Cortex of kidney (tissue), 1 donor: ENCODE measurements at places on chromosomes 2 and 18.

- DNase-seq = no peak
Observed at GRCh38 chr18:63648241-63648640, 4.2 kb upstream of the SERPINB4 start.

DNA sequence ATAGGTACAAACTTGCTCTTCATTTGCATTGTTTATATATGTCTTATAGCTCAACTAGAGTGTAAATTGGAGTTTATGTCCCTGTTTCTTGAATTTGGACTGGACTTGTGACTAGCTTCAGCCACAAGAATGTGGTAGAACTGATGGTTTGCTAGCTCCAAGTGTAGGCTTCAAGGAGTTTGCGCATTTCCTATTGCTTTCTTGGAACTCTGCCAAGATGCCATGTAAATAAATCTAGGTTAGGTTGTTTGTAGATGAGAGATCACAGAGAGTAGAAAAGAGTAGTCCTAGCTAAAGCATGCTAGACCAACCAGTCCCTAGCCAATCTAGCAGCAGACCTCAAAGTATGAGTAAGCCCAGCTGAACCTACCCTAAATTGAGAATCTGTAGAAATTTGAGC is 183.0 kb upstream of the CYP26B1 start:
- no peak for DNase-seq

- DNase-seq = no peak
Observed at GRCh38 chr2:136164280-136164776, 46.4 kb upstream of the CXCR4 start.

DNA sequence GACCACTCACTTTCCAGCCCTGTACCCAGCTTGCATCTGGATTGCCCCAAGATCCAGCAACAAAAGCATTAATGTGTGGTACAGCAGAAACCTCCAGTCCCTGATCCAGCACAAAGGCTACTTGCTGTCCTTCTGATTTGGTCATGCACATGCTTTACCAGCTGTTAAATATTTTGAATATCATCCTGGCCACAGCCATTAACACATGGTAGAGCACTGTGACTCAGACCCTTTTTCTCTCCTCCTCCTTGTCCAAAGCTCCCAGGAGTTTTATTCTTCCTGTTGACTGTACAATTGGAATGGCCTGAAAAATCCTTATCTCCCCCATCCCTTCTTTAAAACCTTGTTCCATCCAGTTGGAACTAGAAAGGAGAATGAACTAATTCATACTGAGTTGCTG is 419.7 kb upstream of the TNP1 start:
- no peak for DNase-seq

- DNase-seq = no peak
Observed at GRCh38 chr18:33853187-33853586, 275.2 kb downstream of the ASXL3 start.

- no peak for DNase-seq
Observed at GRCh38 chr2:42949125-42949524, 156.7 kb upstream of the HAAO start.

GRCh38 chr18:12944709-12945108 is 3.1 kb upstream of the SEH1L start:
- no peak for DNase-seq

- no peak for DNase-seq
Observed at GRCh38 chr2:43207553-43208300, 18.7 kb downstream of the ZFP36L2 start.

DNA sequence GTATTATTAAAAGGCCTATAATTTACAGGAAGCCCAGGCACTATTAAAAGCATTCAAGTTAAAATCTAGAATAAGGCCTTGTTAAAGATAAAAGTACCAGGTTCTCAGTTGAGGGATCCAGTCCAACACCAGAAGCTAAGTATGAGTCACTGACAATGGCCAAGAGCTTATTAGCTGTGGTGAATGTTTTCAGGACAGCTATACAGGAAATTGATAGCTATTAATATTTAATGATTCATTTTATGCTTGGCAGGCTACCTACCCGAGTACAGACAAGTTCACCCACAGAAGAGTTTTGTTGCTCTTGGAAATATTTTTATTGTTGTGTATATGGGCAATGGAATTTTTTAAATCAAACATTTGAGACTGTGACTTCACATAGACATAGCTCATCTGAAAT is 729.6 kb upstream of the ZNF804A start:
- DNase-seq = no peak

DNA sequence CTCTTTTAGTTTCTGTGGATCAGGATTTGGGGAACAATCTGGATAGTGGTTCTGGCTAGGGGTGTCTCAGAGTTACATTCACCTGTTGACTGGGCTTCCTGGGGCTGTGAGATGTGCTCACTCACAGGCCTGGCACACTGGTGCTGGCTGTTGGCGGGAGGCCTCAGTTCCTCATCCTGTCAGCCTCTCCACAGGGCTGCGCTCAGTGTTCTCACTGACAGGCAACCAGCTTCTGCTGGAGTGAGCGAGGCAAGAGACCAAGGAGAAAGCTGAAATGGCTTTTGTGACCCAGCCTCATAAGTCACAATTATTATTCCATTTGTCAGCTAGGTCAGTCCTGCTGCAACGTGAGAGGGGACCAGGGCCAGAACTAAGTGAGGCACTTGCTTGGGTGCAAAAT is 180.6 kb upstream of the GLI2 start:
- DNase-seq = no peak
